ENCODE measurements at places on chromosomes 13 and 19.

GRCh38 chr13:39684531-39685137 is 29.2 kb downstream of the COG6 start:
- DNase-seq: peak; percentile 83

DNA sequence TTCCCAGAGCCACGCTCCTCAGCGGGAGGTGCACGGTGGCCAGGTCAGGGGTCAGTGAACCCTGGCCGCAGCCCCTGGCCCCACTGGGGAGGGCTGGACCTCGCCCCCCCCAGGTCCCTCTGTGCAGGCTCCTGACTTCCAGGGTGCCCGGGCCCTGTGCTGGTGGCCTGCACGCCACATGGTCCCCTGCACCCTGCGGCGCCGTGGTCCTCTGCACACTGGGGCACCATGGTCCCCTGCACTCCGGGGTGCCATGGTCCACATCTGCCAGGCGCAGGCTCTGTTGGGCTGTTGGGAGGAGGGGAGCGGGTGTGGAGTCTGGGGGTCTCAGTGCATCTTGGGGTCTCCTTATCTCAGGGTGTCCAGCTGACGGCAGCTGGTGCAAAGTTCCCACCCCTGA is 23.3 kb upstream of the TMEM255B start:
- no peak for DNase-seq

DNA sequence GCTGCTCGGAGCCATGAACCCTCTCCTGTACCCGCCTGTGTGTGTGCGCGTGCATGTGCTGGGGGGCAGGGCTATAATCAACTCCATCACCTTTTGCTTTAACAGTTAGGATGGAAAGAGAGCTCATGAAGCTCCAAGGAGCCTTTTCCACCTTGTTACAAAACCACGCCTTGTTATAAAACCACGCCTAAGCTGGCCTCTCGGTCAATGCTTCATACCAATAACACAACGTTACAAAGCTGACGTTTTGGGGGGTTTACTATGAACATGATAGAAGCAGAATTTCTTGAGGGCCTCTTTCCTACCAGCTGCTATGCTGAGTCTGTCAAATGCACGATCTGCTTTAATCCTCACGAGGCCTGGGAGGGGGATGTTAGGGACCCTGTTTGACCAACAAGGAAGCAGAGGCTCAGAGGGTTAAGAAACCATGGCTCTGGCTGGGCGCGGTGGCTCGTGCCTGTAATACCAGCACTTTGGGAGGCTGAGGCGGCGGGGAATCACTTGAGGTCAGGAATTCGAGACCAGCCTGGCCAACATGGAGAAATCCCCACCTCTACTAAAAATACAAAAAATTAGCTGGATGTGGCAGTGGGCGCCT is 11.9 kb downstream of the CAPS start:
- DNase-seq: no peak

DNA sequence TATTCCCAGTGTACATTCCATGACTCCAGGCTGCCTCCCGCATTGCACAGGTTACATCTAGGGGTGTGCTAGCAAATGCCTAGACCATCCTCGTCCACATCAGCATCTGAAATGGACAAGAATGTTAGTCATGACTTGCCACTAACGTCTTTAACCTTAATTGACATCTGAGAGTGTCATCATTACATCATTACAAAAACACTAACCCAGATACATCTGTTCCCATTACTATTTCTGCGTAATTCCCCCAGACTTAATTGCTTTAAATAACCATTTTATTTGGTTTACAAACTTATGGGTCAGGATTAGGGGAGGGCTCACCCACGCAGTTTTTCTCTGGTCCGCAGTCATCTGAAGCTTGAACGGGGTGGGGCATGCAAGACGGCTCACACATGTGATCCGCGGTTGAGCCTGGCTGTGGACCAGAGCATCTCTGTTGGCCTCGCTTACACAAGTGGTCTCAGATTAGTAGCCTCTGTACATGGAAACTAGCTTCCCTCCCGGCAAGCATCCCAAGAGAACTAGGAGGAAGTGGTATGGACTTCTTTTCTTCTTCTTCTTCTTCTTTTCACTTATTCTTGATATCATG is 15.9 kb downstream of the KL start:
- no peak for DNase-seq

DNA sequence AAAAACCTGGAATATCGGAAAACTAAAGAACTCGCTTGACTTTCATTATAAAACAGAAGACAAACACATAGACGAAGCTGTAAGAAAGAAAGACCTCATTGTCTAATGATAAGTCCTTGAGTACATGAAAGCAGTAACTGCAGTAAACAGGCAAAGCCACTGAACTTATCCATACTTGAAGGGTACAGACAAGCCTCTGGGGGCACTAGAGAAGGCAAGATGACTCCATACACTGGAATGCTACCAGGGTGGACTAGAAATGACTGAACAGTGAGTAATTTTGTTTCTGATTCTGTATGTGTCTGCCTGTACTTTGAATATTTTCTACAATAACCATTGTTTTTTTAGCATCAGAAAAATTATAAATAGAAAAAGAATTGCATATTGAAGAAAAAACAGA is 507.9 kb downstream of the UQCRFS1 start:
- peak; percentile 91 for DNase-seq

DNA sequence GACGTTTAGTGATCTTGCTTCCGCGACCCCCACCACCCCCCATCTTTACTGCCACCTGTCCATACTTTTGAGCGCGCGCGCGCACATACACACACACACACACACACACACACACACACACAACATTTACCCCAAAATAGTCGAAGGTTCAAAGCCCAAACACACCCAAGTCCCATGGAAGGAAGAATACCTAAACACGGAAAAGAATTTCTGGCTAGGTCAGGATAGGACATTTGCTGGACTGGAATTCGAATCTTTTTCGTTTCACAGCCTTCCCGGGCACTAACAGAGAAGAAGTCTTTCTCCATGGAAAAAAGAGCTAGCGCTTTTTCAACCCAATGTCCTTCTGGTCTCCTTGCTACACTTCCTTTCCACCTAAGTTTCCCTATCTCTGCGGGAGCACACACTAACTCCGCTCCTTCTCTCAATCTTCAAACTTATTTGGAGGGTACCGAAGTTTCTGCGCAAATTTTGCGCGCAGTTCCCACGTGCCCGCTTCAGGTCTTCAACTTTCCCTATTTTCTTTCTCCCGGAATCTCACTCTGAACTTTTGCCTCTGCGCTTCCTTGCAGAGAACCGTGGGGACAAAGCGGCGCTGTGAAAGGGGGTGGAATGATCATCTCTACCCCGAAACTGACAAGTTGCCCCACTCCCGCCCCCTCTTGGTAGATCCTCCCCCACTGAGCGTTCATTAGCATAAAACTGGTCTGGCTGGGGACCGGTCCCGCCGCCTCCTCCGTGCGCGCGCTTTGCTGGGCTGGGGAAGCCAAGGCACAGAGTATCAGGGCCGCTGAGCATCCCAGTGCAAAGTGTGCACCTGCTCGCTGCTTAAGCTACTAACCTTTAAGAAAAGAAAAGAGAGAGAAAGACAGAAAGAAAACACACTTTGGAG is 2.7 kb downstream of the DACH1 start:
- DNase-seq: no peak

DNA sequence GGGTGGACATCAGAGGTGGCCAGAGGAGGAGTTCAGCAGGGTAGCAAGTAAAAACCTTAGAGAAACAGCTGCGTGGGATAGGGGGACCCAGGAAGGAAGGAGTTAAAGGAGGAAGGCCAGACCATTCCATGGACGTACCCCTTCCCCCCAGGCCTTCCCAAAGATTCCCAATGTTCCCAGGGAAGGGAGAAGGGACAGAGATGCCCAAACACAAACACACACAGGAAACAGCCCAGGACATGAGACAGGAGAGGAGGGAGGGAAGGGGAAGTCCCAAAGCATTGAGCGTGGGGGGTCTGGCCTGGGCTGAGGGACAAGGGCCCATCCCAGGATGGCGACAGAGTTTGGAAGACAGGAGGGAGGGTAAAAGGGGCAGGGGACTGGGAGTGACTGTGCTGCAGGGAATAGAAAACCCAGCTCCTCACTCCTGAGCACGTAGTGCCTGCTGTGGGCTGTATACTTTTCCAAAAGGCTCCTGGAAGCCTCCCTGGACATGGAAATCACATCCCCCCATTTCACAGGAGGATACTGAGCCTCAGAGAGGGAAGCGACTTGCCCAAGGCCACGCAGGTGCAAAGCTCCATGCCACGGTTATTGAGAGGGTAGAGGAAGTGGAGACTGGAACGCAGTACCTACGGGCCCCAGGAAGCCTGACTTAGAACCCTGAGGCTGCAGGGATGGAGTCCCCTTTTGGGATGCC is 1.1 kb downstream of the SYDE1 start:
- no peak for DNase-seq

GRCh38 chr19:12784871-12785430 is 6.3 kb upstream of the JUNB start:
- DNase-seq: no peak

GRCh38 chr13:73465617-73465971 is 406.8 kb downstream of the KLF5 start:
- DNase-seq: peak; percentile 12

GRCh38 chr19:51181913-51182419 is 39.9 kb downstream of the SIGLEC7 start:
- DNase-seq: no peak

- no peak for DNase-seq
Measured at GRCh38 chr13:52105841-52106240, 23.0 kb downstream of the NEK5 start.

- DNase-seq: no peak
Measured at GRCh38 chr13:33869005-33869404, 51.1 kb downstream of the RFC3 start.

GRCh38 chr19:20640023-20640422 is 21.3 kb downstream of the ZNF626 start:
- no peak for DNase-seq

DNA sequence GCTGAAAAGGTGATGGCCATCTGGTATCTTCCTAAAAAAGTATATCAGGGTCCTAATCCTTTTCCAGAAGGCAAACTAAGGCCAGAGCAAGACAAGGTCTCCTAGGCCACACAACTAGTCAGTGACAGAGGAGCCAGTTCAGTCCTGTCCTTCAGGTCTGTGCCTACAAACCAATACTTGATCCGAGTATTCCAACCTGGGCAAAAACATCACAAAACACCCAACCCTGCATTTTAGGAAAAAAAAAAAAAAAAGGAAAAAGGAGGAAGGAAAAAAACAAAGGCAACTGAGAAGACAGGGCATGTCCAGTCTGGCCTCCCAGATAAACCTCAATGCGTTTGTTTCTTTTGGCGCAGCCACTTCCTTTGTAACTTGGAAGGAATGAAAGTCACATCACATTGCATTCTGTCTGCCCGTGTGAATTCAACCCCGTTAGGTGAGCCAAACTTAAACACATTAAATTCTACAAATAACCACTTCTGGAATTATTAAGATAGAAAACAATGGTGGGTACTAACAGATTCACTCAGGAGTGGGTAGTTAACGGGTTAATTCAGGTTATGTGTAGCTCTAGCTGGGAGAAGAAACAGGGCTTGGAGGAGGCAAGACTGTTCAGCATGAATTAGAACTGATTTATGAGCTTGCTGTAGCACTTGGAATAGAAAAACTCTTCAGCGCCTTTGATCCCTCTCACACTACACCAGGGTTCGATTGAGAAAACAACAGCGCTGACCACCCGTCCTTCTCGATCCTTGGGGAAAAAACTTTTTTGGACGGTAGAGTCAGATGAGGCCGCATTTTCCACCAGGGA is 43.0 kb upstream of the HNRNPA1L2 start:
- peak; percentile 47 for DNase-seq

GRCh38 chr13:37446503-37446902 is 152.1 kb downstream of the POSTN start:
- DNase-seq: peak; percentile 14

DNA sequence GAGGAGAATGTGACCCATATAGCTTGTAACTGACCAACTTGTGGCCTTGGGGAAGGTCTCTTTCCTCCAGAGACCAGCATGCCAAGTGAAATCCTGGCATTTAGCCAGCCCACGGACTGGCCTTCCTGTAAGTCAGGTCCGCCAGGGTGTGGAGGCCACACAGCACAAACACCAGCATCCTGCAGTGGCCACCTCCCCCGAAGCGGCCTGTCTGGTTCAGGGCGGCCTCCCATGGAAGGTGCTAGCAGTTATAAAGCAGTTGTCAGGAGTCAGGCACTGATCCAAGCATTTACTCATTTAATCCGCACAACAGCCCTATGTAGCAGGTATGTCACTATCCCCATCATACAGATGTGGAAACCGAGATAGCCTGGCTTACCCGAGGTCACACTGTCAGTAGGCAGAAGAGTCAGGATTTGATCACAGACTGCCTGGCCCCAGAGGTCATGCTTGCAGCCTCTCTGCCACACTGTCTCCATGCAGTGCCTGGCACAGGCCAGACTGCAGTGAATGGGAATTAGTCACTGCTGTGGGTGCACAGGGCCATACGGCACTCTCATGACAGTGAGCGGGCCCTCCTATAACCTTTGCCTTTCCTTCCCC is 36.7 kb downstream of the CAPN12 start:
- DNase-seq: no peak

Measured in RKO (cell line).